ENCODE measurements at places on chromosomes 11 and 22. TPM values are rescaled to one million over a fixed set of nuclear protein-coding genes. Genes with fewer than 3 reads are reported as not detected.

ASCL2 gene
- total RNA-seq, result 4.1 TPM

SLC3A2 gene
- total RNA-seq, result 87.0 TPM

ASRGL1 gene
- total RNA-seq, result 9.0 TPM

BCO2 gene
- 21.1 TPM for total RNA-seq

KIAA1671 gene
- 31.7 TPM for total RNA-seq

MEI1 gene
- total RNA-seq, result not detected

Measured in tongue (tissue), 3 donors.